ENCODE measurements at places on chromosomes 7 and 10. TPM values are rescaled to one million over a fixed set of nuclear protein-coding genes. Genes with fewer than 3 reads are reported as not detected.

GRCh38 chr10:96292971-96293920 is 11.0 kb upstream of the DNTT start:
- no peaks in the 10 kb centered on the region for H3K36me3 ChIP-seq
- H3K27ac ChIP-seq: no peak overlapping the region
- no peak overlapping the region for H3K4me3 ChIP-seq
- DNase-seq: no peak

DNA sequence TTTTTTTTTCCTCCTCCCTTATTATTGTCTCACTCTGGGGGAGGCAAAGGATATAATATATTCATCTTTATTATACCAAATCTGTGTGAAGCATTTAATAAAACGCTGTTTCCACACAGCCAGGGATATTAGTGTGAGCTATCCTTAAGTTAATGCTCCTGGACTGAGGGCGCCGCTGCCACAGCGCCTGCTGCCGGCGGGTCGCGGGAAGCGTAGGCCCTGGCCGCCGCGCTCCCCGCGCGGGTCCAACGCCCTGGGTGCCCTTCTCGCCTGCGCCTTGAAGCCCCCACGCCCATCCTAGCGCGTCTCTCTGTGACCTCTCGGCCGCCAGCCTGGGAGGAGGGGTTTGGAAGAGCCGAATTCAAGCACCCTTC is 9.5 kb upstream of the LBX1 start:
- no peak overlapping the region for H3K27ac ChIP-seq
- no peak for DNase-seq
- H3K4me1 ChIP-seq: no peaks in the 10 kb centered on the region

- no peak for DNase-seq
- H3K27me3 ChIP-seq: peaks cover 8% of the 10 kb centered on the region
- H3K4me1 ChIP-seq: no peaks in the 10 kb centered on the region
- no peaks in the 10 kb centered on the region for H3K36me3 ChIP-seq
These were observed 248.5 kb downstream of the DNAJB6 start for GRCh38 chr7:157585113-157585861.

DNA sequence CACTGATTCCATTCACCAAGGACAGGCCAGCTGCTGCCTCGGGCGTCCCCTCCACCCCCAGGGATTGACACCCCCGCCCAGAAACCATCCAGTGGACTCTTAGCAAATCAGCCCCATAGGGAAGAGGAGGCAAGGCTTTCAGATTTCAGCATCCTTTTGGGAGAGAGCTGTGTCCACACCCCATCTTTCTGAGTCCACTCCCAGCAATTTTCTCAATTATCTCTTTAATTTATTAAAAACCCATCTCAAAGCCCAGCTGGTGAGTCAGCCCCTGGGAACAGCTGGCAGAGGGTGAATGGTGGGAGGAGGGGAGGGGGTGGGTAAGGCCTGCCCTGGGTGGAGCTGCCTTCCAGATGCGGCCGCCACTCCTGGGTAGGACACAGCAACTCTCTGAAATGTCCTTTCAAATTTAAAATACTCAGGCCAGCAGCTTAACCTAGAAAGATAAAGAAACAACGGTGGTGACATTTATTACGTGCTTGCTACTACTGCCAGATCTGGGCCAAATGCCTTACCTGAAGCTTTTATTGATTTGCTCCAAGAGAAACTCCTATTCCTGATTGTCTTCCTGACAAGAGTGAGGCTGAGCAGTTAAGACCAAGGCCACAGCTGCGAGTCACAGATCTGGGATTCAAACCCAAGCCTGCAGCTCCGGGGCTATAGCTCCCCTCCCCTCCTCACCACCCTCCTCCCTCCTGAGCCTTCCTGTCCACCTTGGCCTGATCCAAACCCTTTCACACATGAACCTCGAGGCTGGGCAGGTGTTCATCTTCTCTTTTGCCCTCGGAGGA is 120.4 kb downstream of the RGS10 start:
- DNase-seq: no peak
- H3K4me1 ChIP-seq: no peaks in the 10 kb centered on the region
- no peak overlapping the region for H3K4me3 ChIP-seq
- no peak overlapping the region for H3K27ac ChIP-seq
- peaks cover 12% of the 10 kb centered on the region for H3K27me3 ChIP-seq

DNA sequence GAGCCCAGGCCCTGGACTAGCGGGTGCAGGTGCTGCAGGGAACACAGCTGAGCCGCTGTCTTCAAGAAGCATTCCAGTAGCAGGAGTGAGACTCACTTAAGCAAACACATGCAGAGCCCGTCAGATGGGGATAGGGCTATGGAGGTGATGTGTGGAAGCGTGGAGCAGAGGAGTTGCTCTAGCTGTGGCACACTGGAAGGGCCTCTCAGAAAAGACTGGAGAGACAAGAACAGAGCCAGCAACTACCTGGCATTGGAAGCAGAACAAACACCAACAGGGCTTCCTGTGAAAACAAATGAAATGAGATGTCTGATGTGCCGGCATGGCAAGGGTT is 37.8 kb upstream of the GALNTL5 start:
- H3K4me1 ChIP-seq: no peaks in the 10 kb centered on the region
- DNase-seq: no peak
- peaks cover 98% of the 10 kb centered on the region for H3K27me3 ChIP-seq
- H3K27ac ChIP-seq: no peak overlapping the region
- H3K4me3 ChIP-seq: no peak overlapping the region
- no peaks in the 10 kb centered on the region for H3K36me3 ChIP-seq

The ZPBP gene
- total RNA-seq: not detected

The GJD4 gene
- total RNA-seq: not detected

All from Calu3 (cell line).